Activated CD4-positive, alpha-beta memory T cell treated with anti-CD3 and anti-CD28 coated beads for 36 hours (primary cell): ENCODE measurements at places on chromosomes 2 and 18. TPM values are rescaled to one million over a fixed set of nuclear protein-coding genes. Genes with fewer than 3 reads are reported as not detected.

DNA sequence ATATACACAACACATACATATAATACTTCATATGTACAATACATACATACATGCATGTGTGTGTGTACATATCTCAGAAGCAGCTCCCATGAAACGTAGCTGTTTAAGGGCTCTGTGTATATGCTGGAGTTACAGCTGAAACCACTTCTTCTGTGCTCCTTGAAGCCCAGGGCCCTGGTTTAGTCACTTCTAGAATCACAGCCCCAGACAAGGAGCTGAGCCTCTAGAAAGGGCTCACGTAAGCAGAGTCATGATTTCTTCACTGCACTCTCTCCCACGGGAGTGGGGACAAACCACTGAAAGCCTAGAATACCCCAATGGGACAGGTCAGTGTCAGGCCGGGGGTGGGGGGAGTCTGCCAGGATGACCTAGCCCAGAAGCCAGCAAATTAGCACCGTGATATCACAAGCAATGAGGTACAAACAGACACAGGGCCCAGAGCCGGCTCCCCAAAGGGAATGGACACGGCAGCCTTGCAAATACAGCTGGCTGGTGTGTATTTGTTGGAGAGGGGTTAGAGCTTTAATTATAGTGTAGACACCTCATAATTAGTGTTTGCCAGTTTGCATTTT lies 90.3 kb downstream of the C1QL2 start:
- no peak for DNase-seq

DNA sequence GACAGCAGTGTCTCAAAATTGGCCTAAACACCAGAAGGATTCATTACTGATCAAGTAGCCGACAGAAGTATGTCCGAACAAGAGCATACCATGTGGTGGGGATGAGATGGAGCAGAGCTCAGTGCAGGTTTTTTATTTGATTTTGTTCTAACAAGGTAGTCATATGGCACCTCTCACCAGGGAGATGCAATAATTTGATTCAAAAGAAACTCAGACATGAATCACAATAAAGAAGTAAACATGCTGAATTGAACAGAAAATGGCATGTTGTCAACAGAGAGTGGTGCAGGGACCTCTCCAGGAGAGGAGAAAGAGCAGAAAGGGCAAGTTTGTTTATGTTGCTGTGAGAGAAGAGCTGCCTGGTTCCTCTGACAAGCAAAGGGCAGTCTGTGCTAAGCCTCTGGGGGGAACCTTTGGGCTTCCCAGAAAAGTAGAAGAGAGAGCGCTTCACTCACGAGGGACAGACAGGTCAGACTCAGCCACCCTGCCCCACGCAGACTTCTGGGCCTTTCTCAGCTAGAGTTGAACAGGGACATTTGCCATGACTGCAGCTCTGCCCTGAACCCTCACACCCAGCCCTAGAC lies 351.3 kb upstream of the RAB12 start:
- no peak for DNase-seq

DNA sequence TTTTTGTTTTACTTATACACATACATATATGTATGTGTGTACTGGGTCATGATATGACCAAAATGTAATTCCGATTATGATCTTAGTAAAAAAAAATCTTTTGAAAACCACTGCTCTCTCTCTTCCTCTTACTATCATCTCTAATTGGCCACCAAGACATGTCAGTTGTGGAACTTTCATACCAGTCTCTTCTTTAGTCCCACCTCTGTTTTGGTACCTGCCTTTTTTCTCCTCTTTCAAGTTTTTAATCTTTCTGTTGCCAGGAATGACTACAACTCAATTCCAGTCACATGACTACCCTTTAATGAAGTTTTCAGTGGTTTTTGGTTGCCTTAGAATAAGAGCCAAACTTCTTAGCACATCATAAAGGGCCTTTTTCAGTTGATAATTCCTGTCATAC lies 17.1 kb downstream of the RBM44 start:
- DNase-seq: no peak

DNA sequence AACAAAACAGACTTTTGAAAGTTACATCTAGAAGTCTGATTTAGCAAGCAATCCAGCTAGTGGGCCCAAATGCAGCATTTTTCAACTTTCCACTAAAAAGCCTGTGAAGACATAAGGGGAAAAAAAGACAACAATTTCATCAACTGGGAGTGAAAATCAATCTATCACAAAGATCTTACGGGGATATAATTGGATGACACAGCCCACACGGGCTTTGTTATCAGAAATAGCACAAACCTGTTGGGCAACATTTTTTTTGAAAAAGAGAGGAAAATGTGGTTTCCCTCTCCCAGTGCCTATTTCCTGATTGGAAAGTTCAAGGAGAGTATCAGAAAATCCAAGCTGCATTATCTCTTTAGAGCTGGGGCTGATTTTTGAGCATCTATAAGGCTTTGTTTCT lies 132.7 kb downstream of the EVA1A start:
- DNase-seq: no peak

DNA sequence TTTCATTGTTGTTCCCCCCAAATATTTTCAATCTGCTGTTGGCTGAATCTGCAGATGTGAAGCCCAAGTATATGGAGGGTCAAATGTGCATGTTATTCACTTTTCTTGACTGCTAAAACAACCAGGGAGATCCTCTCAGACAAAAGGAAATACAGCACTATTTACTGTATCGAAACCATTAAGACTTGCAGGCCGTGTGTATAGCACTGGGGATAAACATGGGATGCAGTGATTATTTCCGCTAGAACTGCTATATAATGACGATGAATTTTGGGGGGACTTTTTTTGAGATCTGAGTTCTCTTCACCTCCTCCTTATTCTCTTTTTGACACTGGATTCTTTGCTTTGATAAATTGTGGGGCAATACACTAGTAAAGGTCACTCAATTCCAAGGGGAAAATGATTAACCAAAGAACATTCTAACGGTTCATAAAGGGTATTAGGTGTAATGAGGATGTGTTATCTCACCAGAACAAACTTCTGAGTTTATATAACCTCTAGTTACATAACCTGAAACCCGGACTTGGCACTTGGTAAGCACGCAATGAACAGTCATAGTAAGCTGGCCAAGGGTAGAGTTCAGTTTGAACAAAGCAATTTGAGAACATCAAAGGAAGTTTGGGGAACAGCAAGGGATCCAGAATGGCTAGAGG lies 3.5 kb upstream of the UGT1A1 start:
- DNase-seq: no peak

DNA sequence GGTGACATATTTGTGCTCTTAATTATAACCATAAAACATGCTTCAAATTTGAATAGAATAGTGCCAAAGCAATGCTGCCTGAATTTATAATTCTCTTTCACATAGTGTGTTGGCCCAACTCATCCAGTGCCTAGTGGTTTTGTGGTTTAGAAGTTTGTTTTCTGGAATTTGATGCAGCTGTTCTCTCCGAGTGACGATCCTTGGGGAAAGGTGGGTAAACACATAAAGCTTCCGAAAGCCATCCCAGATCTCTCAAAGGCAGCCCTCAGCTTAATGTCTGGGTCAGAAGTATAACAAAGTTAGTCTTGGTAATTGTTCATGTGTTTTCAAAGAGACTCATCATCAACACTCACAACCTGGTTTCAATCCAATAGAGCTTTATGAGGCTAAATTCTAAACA lies 235.6 kb upstream of the CDH2 start:
- no peak for DNase-seq

DNA sequence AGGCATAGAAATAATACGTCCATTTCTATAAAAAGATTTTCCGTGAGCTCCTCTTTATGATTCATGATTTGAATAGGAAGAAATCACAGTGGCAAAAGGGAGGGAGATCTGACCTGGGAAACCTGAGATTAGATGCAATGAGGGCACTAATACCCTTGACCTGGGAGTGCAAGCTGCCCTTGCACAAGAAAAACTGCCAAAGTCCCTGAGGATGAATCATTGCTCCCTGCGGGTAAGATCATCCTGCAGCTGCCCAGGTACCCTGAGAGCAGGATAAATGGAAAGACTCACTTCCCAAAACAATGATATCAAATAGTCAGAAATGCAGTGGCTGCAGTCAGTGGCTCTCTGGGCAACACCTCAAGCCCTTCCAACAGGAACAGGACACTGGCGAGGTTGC lies 11.6 kb downstream of the FHL2 start:
- no peak for DNase-seq

- no peak for DNase-seq
These were observed 353.8 kb downstream of the PARD3B start for GRCh38 chr2:204898928-204899640.

- no peak for DNase-seq
These were observed 42.5 kb downstream of the DAPL1 start for GRCh38 chr2:158837645-158838044.

GRCh38 chr2:240051697-240052096 lies 1.6 kb downstream of the OR6B3 start:
- DNase-seq: no peak

DNA sequence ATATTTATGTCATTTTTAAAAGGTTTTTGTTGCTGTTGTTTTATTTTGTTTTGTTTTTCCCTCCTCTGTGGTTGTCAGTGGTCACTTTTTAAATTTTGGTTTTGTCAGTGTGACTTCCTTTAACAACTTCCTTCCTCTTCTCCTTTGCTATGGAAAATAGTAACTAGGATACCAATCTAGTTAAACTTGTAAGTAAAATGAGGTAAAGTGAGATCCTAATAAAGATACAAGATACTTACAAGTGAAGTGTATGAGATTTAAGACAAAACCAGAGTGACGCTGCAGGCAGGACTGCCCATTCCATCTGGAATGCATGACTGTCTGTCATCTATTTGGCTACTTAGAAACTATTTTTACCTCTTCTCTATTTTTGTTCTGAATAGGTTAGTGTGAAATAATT lies 30.6 kb upstream of the CREB1 start:
- DNase-seq: no peak

GRCh38 chr2:46194856-46195255 lies 102.4 kb upstream of the EPAS1 start:
- no peak for DNase-seq

DNA sequence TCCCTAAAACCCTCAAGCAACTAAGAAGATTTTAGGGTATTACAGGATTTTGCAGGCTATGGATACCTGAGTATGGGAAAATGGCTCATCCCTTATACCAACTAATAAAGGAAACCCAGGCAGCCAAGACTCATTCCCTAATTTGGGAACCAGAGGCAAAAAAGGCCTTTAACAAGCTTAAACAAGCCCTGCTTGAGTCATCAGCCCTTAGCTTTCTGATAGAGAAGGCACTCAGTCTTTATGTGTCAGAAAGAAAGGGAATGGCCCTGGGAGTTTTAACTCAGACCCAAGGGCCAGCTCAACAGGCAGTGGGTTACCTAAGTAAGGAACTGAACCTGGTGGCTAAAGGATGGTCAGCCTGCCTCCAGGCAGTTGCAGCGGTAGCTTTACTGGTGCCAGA lies 96.9 kb upstream of the RMP24 start:
- no peak for DNase-seq

GRCh38 chr18:22683786-22684185 lies 249.3 kb upstream of the RBBP8 start:
- DNase-seq: no peak

DNA sequence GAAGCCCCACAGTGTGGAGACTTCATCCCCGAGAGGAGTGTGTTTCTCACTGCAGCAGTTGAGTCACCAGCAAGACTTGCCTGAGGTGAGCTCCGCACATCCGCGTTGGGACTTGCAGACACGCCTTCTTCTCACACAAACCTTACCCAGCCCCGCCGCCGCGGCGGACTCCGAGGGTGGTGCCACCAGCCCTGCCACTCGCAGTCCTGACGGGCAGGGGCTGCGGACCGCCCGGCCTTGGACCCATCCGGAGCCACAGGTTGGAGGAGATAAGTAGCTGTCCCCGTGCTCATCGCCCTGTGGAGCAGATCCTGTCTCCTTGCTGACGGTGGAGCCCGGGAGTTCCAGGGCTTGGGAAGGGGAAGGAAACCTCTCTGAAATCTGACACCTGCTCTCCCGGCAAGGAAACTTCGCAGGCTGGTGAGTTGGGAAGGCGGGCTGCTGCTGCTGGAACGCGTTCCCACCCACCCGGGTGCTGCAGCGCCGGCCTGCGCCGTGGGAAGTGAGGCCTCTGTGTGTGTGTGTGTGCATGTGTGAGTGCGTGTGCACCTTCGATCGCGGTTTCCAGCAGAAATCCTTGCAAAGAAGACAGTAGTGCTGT lies at the start of gene RAB27B:
RAB27B (plus strand) TSS at position 197 of the 601 bp plus-strand sequence. CDS start 49,109 bp downstream, outside the sequence.
- DNase-seq: peak; percentile 85

DNA sequence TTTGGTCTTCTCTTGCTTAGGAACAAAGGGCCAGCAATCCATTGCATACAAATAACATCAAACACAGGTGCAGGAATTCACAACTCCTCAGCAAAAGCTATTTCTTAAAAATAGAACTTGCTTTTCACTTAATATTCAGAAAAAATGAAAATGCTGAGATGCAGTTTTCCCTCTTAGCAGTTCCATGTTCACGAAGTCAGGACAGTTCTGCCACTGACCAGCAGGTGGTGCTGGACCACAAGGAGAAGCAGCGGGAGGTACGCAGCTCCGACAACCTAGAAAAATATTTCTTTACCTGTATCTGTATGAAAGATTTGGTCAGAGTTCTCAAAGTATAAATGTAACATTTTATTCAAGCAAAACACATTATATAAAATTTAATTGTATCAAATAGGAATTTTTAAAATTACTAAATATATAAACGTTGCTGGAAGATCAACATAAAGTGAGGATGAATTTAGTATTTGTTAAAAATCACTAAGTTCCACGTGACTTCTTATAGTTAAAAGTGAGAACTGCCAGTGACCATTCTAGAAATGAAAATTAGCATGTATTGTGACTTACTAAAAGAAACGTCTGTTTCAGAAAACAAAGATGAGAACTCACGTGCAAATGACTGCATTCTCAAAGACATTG lies 48.8 kb downstream of the ADNP2 start:
- peak; percentile 85 for DNase-seq

- no peak for DNase-seq
These were observed 159.8 kb upstream of the PIEZO2 start for GRCh38 chr18:11309172-11309571.

GRCh38 chr2:145411493-145411892 lies 891.6 kb upstream of the ZEB2 start:
- peak; percentile 12 for DNase-seq

GRCh38 chr2:225916692-225917091 lies 517.2 kb downstream of the NYAP2 start:
- DNase-seq: no peak

- no peak for DNase-seq
These were observed 48.8 kb downstream of the SH3BP4 start for GRCh38 chr2:235000426-235001236.

DNA sequence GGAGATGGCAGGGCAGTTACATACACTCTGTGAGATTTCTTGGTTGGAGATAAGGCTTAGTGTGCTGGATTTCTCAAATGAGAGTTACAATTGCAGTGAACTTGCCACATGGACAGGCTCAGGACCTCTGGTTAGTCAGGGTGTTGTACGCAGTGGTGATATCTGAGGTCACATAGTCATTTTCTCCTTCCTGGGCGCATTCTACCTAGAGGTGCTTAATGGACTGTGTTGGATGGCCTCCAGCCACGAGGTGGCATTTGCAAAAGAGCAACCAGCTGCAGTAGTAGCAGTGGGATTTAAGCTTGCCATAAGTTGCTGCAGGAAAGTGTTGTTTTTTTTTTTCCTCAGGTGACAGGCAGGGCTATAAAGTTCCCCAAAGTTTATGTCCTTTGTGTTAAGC lies 173.8 kb upstream of the TMEM200C start:
- no peak for DNase-seq

GRCh38 chr18:24265502-24266064 lies 126.7 kb downstream of the CABYR start:
- no peak for DNase-seq

GRCh38 chr18:13611142-13611600 lies 115.2 kb downstream of the FAM210A start:
- peak; percentile 26 for DNase-seq

GRCh38 chr18:63994783-63995399 lies 25.0 kb downstream of the SERPINB8 start:
- peak; percentile 56 for DNase-seq

PARD6G gene
- total RNA-seq: 0.17 TPM

STAT4 gene
- total RNA-seq: 52.6 TPM

SH3YL1 gene
- total RNA-seq: 23.5 TPM

GREB1 gene
- 0.81 TPM for total RNA-seq
